ENCODE measurements at places on chromosomes 16 and 17.

DNA sequence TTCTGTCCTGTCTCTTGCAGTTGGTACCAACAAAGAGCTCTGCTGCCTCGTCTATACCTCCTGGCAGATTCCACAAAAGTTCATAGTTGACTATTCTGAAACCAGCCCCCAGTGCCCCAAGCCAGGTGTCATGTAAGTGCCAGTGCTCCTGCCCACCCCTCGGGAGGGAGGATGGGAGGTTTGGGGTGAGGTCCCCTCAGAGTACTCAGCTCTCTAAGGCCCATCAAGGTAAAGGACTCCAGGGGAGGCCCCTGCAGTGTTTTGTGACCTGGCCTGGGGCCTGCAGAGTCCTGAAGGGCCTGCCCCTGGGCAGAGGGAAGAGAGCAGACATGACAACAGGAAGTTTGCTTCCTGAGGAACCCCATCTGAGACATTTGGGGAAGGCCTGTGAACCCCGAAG, 6.4 kb downstream of the CCL18 start:
- DNase-seq, result no peak

GRCh38 chr16:4517812-4518680, 20.5 kb downstream of the CDIP1 start:
- DNase-seq, result no peak

DNA sequence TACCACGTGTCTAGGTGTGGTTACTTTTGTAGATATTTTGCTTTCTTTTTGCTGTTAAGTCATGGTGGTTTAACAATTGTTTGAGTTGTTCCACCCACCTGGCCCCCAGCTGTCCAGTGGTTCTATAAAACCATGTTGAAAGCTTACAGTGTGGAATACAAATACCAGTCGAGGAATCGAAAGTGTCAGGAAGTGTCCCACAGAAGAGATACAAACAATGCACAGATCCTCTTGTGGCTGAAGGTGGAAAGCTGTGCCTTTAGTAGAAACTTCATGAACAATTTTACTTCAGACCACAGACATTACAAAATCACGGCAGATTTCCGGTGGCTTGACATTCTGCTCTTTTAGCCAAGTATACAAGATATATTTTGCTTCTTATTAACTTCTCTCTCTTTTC, 782.4 kb upstream of the SOX9 start:
- no peak for DNase-seq

- peak; percentile 54 for DNase-seq
Measured at GRCh38 chr17:63961355-63962212, 11.1 kb downstream of the SCN4A start.

DNA sequence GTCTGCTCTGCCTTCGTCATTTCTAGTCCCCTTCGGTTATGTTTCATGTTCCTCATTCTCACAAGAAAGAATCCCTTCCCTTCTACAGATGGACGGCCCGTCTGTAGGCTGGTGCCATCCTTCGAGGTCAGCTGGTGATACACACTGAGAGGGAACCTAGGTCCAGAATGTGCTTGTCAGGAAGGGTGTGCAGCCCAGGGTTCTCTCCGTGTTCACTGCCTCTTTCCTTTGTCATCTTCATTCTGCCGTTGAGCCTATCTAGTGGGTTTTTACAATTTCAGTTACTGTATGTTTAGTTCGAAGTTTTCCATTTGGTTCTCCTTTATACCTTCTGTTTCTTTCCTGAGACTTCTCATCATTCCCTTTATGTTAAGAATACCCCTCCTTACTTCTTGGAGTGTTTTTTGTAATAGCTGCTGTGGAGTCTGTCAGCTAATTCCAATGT, 18.9 kb downstream of the KIAA0513 start:
- DNase-seq, result no peak

GRCh38 chr17:39196808-39197291, 619 bp downstream of the CACNB1 start:
- no peak for DNase-seq
